Nephron progenitor cell (in vitro differentiated cells): ENCODE measurements at places on chromosomes 3 and 15.

DNA sequence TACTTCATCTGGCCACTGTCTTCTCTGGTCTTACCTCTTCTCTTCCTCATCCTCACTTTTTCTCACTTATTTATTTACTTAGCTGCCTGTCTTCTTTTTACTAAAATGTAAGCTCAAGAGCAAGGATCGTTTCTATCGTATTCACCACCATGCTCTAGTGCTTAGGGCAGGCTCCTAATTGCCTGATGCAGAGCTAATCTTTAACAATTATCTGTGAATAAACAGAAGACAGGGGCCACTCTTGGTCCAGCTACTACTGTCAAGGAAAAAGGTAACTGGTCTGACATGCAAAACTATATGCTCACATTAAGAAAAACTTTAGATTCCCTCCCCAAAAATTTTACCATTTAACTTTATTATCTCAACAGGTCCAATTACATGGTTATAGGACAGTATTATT, 17.5 kb downstream of the PIK3R4 start:
- no peak for DNase-seq

DNA sequence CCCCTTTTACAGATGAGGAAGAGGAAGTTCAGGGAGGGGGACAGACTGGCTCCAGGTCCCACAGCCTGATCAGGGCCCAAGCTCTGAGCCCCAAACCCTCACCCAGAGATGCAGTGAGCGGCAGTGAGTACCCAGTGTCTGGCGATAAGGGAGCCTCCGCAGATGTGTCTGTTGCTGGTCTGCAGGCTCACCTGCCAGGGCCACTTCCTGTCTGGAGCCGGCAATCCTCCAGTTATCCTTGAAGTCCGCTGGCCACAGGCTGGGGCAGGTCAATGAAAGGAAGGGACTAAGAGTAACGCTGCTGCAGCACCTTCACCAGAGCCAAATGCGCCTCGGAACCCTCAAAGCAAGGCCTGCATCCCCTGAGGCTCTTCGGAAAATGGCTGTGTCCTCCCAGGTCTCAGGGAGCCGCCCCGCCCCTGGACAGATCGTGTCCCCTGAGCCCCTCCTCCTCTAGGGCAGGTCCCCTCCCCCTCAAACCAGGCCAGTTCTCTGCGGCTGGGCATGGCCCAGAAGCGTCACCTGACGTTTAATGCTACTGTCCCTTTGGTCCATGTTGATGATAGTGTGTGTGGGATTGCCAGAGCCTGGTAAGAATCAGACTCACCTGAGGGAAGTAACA, 51.5 kb downstream of the MYL3 start:
- DNase-seq: peak; percentile 47

- no peak for DNase-seq
Measured at GRCh38 chr3:42771271-42771670, 1.8 kb downstream of the CCDC13 start.

GRCh38 chr3:50594253-50594785, 17.3 kb downstream of the CISH start:
- DNase-seq: no peak

DNA sequence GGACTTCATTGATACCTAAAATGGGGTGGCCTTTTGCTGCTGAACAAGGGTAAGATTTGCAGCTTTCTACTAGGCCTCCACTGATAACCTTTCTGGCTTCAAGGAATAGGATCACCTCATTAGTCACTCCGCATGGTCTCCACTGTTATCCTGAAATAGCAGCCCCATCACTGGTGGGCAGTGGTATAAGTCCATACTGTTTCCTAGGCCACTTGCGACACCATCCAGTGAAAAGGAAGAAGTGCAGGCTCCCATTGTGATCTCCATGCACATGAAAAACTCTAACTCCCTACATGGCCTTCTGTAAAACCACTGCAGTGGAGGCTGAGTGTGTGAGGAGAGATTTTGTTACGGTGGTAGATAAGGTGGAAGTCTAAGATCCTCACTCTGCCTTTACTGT, 1455.9 kb downstream of the SI start:
- peak; percentile 32 for DNase-seq

DNA sequence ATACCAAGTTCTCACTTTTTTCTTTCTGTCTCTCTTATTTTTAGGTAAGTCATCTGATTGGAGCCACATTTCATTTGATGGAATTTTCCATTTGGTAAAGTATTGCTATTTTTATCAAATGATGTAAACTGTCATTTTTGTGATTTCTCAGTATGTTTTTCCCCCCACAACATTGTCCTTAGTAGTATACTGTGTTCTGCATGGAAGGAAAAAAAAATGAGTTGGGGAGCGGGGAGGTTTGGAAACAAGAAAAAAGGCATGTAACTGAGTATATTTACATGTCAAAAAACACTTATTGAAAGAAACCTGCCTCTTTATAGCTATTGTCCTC, 104.2 kb downstream of the FILIP1L start:
- no peak for DNase-seq

DNA sequence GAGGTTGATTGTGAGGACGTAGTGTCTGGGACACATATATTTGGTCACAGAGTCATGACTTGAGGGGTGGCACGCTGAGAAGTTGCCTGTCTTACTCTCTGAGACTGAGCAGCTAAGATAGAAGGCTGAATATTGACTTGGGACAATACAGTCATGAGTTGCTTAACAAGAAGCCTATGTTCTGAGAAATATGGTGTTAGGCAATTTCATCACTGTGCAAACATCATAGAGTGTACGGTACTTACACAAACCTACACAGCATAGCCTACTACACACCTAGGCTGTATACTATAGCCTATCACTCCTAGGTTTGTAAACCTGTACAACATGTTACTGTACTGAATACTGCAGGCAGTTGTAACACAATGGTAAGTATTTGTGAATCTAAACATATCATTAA, 30.3 kb upstream of the SPESP1 start:
- DNase-seq: no peak

DNA sequence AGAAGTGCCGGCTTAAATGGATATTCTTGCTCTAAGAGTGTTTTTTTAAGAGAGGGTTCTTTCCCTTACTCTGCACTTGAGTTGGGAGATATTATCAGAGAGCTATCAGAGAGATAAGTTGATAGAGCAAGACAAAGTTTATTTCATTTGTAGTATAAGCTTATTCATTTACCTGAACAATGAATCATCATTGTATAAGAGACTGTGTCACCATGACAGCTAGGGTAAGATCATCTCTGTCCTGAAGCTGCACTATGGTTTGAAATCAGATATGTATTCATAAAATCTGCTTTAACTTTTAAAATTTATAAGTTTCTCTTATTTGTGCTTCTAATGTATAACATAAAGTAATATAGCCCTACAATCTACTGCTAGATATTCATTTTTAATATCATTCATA, 128.1 kb upstream of the ARL6 start:
- DNase-seq: no peak

DNA sequence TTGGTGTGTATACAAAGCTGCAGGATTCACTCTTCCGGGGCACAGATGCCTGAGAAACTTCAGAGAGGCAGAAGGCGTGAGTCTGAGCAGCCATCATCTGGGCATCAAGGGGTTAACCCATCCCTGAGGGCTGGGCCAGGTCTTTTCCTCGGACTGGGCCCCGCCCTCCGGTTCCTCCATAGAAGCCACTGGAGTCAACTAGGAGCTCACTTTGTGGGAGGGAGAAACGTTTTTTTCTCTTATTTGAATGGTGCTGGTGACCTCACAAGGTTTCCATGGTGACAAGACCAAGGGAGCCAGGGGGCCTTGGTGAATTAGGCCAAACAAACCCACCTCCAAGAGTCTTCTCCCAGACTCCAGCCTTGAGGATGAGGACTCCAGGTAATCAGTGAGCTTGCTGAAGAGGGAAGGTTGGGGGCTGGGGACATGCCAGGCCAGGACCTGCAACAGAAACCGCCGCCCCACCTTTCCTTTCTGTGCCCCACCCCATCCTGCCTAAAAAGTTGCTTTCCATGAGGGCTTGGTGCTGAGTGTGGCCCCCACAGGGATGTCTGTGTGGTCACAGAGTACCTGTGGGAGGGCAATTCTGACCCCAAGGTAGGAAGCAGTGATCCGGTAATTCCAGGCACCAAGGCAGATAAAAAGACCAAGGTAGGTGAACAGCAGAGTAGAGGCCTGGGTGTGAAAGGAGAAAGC, 14.8 kb upstream of the INSYN1 start:
- no peak for DNase-seq

- no peak for DNase-seq
Measured at GRCh38 chr3:44248152-44248551, 6.5 kb downstream of the TOPAZ1 start.

- DNase-seq: peak; percentile 77
Measured at GRCh38 chr3:170689893-170690660, 104.2 kb upstream of the SLC7A14 start.

DNA sequence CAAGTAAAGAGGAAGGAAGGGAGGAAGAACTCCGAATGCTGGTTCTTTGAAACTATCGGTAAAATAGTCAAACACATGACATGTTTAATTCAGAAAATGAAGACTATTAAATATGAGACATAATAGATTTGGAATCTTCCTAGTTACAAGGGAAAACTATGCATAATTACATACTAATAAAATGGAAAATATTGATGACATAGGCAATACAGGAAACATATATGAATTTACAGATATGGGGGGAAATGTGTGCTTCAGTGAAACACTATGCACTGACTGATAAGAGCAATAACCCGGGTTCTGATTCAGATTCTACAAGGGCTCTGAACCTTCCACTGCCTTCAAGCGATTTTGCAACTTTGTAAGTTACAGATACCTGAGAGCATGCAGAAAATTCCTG, 185.9 kb downstream of the PDE8A start:
- DNase-seq: no peak

- no peak for DNase-seq
Measured at GRCh38 chr15:101022876-101023275, 103.7 kb downstream of the LRRK1 start.

- DNase-seq: no peak
Measured at GRCh38 chr3:70603103-70603502, 290.7 kb upstream of the MDFIC2 start.

DNA sequence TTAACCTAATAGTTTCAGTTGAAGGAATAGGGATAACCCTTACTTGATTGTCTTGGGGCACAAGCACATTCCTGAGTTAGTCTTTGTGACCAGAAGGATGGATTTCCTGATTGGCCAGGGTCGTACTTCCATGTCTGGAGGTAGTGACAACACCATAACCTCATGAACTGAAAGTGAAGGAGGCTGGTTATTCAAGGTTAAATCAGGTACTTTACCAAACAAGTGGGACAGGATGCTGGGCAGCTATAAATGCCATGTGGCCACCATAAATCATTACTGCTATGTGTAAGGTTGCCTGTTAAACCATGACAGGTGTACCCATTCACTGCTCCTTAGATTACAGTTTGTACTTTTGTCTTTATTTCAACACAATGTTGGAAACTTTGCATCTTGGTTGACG, 128.3 kb upstream of the SAMMSON start:
- DNase-seq: no peak

- no peak for DNase-seq
Measured at GRCh38 chr3:137789236-137789635, 25.1 kb downstream of the SOX14 start.

DNA sequence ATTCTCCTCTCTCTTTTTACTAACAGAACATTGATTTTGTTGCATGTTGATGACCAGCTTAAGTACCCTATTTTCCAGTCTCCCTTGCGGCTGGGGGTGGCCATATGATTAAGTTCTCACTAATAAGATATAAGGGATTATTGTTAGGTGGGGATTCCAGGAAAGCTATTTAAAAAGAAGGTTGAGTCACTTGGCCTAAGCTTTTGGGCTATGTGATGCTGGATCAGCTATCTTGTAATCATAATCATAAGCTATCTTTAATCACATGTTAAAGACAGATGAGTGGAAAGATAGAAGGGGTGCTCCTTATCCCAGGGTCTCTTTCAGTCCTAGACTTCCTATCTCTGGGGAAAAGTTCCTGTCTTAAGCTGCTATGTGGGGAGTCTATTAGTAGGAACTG, 59.9 kb downstream of the CGNL1 start:
- no peak for DNase-seq

DNA sequence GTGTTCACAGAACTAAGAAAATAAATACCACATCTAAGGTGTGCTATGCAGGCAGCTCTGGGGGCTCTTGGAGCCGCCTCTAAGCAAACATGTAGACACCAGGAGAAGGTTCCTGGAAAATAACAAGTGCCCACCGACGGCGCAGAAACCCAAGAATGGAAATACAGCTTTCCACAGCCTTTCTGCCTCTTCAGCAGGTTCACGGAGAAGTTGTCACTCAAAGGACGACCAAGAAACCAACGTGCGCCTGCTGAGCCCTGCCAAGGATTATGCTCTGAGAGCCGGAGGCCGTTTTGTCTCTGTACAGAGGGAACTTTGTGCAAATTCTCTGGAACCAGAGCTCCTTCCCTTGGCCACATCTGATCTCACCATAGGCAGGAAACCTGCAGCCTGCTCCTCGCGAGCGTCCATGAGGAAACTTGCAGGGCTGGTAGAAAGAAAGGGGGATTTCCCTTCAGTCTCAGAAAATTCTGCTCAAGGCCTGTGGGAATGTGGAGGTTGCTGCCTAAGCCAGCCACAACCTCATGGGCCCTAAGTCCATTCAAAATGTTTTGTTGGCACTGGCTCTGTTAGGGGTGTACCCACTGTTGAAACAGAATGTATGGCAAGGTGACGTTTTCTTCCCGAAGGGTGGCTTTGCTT, 40.6 kb upstream of the ETV5 start:
- no peak for DNase-seq

GRCh38 chr3:13204177-13204581, 130.9 kb upstream of the IQSEC1 start:
- DNase-seq: no peak

- DNase-seq: no peak
Measured at GRCh38 chr3:161600173-161600572, 103.6 kb downstream of the OTOL1 start.

GRCh38 chr3:43181202-43181821, 75.4 kb upstream of the POMGNT2 start:
- no peak for DNase-seq

- no peak for DNase-seq
Measured at GRCh38 chr3:133460809-133461208, 61.0 kb downstream of the BFSP2 start.

- no peak for DNase-seq
Measured at GRCh38 chr15:22912256-22912655, 67.9 kb downstream of the CYFIP1 start.

- no peak for DNase-seq
Measured at GRCh38 chr15:89946681-89947299, 34.0 kb upstream of the ARPIN start.

GRCh38 chr15:79987969-79988368, 17.0 kb upstream of the BCL2A1 start:
- no peak for DNase-seq

- no peak for DNase-seq
Measured at GRCh38 chr3:37540786-37541185, 320.9 kb upstream of the CTDSPL start.
